Type B pancreatic cell (in vitro differentiated cells): ENCODE measurements at places on chromosomes 6 and 20. TPM values are rescaled to one million over a fixed set of nuclear protein-coding genes. Genes with fewer than 3 reads are reported as not detected.

C20orf144 gene
- total RNA-seq, result 0.29 and 0.82 TPM in 2 replicates

SRSF12 gene
- 3.9 and 10.5 TPM in 2 replicates for total RNA-seq

KCNK5 gene
- total RNA-seq, result 7.6 and 10.1 TPM in 2 replicates

OPRM1 gene
- total RNA-seq, result not detected in 2 replicates

HSD17B8 gene
- total RNA-seq, result 13.9 and 15.7 TPM in 2 replicates

CD40 gene
- 0.40 and 1.5 TPM in 2 replicates for total RNA-seq

ZBTB46 gene
- 9.8 and 13.6 TPM in 2 replicates for total RNA-seq

DCDC2 gene
- 5.5 and 8.7 TPM in 2 replicates for total RNA-seq

FILIP1 gene
- 2.0 and 5.0 TPM in 2 replicates for total RNA-seq

GSTA1 gene
- total RNA-seq, result 175 and 247 TPM in 2 replicates

DNA sequence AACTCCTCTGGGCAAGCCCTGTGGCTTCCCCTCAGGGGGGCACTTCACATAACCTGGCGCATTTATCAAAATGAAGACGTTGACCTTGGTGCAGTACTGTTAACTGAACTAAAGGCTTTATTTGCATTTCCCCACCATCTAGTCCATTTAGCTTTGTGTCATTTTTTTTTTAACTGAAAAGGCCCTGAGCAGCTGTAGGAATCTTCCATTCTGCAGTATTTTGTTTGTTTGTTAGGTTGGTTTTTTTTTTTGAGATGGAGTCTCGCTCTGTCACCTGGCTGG, 10.7 kb downstream of the TMEM181 start:
- DNase-seq, result no peak
- H3K27me3 ChIP-seq, result no peaks in the 10 kb centered on the region
- no peak overlapping the region for H3K4me3 ChIP-seq
- H3K36me3 ChIP-seq, result peaks cover 8% of the 10 kb centered on the region
- H3K27ac ChIP-seq, result peak overlapping the region; percentile 16

DNA sequence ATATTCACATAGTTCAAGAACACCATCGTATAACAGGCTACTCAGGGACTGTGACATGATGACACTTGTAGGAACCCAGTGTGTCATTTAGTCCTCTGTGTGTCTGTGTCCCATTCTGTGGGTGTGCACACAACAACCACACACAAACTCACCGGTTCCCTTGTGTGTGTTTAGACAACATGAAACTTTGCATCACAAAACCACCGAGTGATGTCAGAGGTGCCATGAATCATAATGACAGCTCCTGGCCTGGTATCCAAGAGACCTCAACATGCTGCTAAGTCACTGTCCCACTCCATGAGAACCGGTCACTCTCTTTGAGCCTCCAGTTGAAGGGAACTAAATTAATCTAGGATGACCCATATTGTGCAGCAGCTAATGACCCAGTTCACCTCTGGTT, 421.3 kb downstream of the PREX1 start:
- H3K36me3 ChIP-seq, result no peaks in the 10 kb centered on the region
- DNase-seq, result no peak
- H3K4me3 ChIP-seq, result no peak overlapping the region
- peaks cover 17% of the 10 kb centered on the region for H3K27me3 ChIP-seq

GRCh38 chr20:34150306-34151000, 38.4 kb upstream of the EIF2S2 start:
- H3K4me1 ChIP-seq, result peaks cover 39% of the 10 kb centered on the region
- no peaks in the 10 kb centered on the region for H3K36me3 ChIP-seq
- no peak overlapping the region for H3K27ac ChIP-seq
- H3K27me3 ChIP-seq, result peaks cover 10% of the 10 kb centered on the region
- no peak overlapping the region for H3K4me3 ChIP-seq
- no peak for DNase-seq

- no peaks in the 10 kb centered on the region for H3K36me3 ChIP-seq
- H3K27ac ChIP-seq, result no peak overlapping the region
- H3K27me3 ChIP-seq, result peaks cover 41% of the 10 kb centered on the region
- no peak overlapping the region for H3K4me3 ChIP-seq
- no peak for DNase-seq
- no peaks in the 10 kb centered on the region for H3K4me1 ChIP-seq
Observed at GRCh38 chr6:98816799-98817198, 17.6 kb upstream of the POU3F2 start.

DNA sequence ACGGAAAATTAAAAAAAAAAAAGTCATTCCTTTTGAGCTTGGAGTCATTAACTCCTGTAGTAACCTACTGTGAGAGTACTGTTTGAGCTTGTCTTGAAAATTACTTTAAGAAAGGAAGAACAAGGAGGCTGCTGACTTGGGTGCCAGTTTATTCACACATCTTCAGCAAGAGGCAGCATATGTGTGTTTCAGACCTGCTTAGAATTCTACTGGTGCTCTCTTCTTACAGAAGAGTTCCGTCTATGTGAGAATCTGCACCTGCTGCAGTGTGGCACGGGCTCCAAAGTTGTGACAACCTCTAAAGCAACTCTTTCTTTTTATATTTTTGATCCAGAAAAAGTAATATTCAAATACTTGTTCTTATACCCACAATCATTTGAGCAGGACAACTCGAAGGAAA, 117.4 kb upstream of the SOX4 start:
- no peaks in the 10 kb centered on the region for H3K27me3 ChIP-seq
- peaks cover 18% of the 10 kb centered on the region for H3K4me1 ChIP-seq
- peaks cover 4% of the 10 kb centered on the region for H3K36me3 ChIP-seq
- no peak for DNase-seq
- no peak overlapping the region for H3K4me3 ChIP-seq
- no peak overlapping the region for H3K27ac ChIP-seq

DNA sequence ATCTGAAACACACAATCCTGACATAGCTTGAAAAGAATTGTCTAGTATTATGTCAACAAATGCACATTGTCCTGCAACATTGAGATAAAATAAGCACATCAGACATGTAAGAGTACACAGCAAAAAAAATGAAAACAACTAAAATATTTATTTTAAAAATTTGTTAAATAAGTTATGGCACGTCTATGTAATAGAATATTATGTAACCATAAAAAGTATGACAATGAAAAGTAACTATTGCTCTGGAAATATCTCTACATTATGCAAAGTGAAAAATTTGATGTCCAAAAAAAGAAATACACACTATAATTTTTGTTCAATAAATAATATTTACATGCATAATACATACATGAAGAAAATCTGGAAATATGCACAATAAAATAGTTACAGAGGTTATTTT, 9.3 kb upstream of the ID4 start:
- H3K4me3 ChIP-seq, result no peak overlapping the region
- H3K4me1 ChIP-seq, result no peaks in the 10 kb centered on the region
- no peak overlapping the region for H3K27ac ChIP-seq
- H3K36me3 ChIP-seq, result no peaks in the 10 kb centered on the region
- no peaks in the 10 kb centered on the region for H3K27me3 ChIP-seq

- peak overlapping the region; percentile 48 for H3K27ac ChIP-seq
- no peak overlapping the region for H3K4me3 ChIP-seq
- peaks cover 3% of the 10 kb centered on the region for H3K36me3 ChIP-seq
- H3K27me3 ChIP-seq, result no peaks in the 10 kb centered on the region
Observed at GRCh38 chr6:1758076-1758679, 148.5 kb downstream of the FOXC1 start.

DNA sequence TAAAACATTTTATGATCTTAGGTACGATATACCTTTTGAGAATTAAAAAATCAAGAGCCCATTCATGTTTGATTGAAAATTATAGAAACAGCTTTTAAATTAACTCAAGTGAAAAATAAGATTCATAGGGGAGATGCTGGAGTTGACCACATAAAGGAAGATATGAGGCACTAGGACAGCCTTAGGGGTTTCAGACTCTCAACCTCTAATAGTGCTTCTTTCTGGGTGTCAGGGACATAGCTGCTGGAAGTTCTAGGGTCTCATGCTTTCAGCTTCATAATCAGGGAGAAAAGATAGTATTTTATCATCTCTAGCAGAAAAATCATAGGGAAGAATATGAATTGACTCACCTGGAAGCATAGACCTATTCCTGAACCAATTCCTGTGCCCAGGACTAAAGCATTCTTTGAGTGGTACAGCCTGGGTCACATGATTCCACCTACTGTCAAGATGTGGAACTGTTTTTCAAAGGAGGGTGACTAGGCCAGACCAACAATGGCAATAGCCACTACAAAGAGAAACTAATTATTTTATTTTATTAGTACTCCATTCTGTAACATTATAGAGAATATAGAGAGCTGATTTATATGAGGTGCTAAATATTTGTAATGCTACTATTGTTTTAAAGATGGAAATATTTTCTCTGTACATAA, 27.8 kb upstream of the CENPW start:
- no peaks in the 10 kb centered on the region for H3K4me1 ChIP-seq
- no peak for DNase-seq
- no peaks in the 10 kb centered on the region for H3K27me3 ChIP-seq
- no peak overlapping the region for H3K4me3 ChIP-seq
- H3K36me3 ChIP-seq, result no peaks in the 10 kb centered on the region

- no peaks in the 10 kb centered on the region for H3K4me1 ChIP-seq
- H3K4me3 ChIP-seq, result no peak overlapping the region
- peaks cover 4% of the 10 kb centered on the region for H3K27me3 ChIP-seq
- H3K36me3 ChIP-seq, result peaks cover 4% of the 10 kb centered on the region
Observed at GRCh38 chr6:130697995-130698535, 129.1 kb upstream of the SMLR1 start.

DNA sequence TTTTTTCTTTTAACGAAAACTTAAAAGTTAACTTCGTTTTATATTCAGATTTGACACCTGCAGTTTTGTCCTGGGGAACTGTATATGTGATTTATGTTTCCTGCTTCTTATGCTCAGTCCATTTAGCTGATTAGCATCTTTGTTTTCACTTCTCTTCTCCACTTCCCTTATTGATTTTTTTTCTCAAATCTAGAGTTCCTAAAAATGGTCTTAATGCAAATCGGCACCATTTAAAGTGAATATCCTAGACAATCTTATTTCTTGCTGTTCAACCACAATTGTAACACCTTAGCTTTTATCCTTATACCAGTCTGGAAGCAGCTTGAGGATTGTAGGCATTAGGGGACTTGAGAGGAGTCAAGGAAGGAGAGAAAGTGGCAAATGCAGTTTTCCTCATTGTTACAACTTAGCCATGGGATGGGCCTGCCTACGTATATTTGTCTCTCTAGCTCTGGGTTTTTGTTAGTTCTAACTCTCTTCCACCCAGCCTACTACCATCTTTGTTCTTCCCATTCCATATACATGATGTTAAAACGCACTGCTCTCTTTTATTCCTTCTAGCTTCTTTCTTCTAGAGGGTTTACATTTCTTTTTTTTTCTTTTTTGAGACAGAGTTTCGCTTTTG, 8.5 kb downstream of the QRSL1 start:
- no peak overlapping the region for H3K27ac ChIP-seq
- no peak overlapping the region for H3K4me3 ChIP-seq
- H3K36me3 ChIP-seq, result peaks cover 38% of the 10 kb centered on the region

GRCh38 chr6:107021446-107022185, 6.4 kb upstream of the MTRES1 start:
- no peak for DNase-seq
- H3K4me1 ChIP-seq, result no peaks in the 10 kb centered on the region
- no peaks in the 10 kb centered on the region for H3K36me3 ChIP-seq
- H3K27me3 ChIP-seq, result no peaks in the 10 kb centered on the region
- H3K4me3 ChIP-seq, result no peak overlapping the region
- peak overlapping the region; percentile 39 for H3K27ac ChIP-seq

- peaks cover 36% of the 10 kb centered on the region for H3K36me3 ChIP-seq
- H3K27ac ChIP-seq, result no peak overlapping the region
- H3K27me3 ChIP-seq, result no peaks in the 10 kb centered on the region
- H3K4me1 ChIP-seq, result no peaks in the 10 kb centered on the region
- DNase-seq, result no peak
Observed at GRCh38 chr6:89689732-89690131, 51.2 kb upstream of the LYRM2 start.

GRCh38 chr20:48292806-48293205, 507.5 kb upstream of the SULF2 start:
- H3K36me3 ChIP-seq, result no peaks in the 10 kb centered on the region
- H3K4me3 ChIP-seq, result no peak overlapping the region
- no peak overlapping the region for H3K27ac ChIP-seq
- H3K27me3 ChIP-seq, result peaks cover 22% of the 10 kb centered on the region
- H3K4me1 ChIP-seq, result peaks cover 38% of the 10 kb centered on the region

- no peaks in the 10 kb centered on the region for H3K36me3 ChIP-seq
- no peak for DNase-seq
- H3K27ac ChIP-seq, result no peak overlapping the region
- H3K4me3 ChIP-seq, result no peak overlapping the region
- peaks cover 7% of the 10 kb centered on the region for H3K4me1 ChIP-seq
Observed at GRCh38 chr6:18707714-18708439, 320.7 kb downstream of the RNF144B start.

GRCh38 chr6:11323666-11324452, 91.4 kb upstream of the NEDD9 start:
- peaks cover 3% of the 10 kb centered on the region for H3K27me3 ChIP-seq
- peaks cover 15% of the 10 kb centered on the region for H3K4me1 ChIP-seq
- no peak overlapping the region for H3K27ac ChIP-seq
- DNase-seq, result no peak

GRCh38 chr6:167247814-167248595, 43.1 kb upstream of the UNC93A start:
- peaks cover 13% of the 10 kb centered on the region for H3K4me1 ChIP-seq
- no peak overlapping the region for H3K27ac ChIP-seq
- peaks cover 8% of the 10 kb centered on the region for H3K27me3 ChIP-seq
- no peak for DNase-seq
- H3K4me3 ChIP-seq, result no peak overlapping the region
- H3K36me3 ChIP-seq, result no peaks in the 10 kb centered on the region

DNA sequence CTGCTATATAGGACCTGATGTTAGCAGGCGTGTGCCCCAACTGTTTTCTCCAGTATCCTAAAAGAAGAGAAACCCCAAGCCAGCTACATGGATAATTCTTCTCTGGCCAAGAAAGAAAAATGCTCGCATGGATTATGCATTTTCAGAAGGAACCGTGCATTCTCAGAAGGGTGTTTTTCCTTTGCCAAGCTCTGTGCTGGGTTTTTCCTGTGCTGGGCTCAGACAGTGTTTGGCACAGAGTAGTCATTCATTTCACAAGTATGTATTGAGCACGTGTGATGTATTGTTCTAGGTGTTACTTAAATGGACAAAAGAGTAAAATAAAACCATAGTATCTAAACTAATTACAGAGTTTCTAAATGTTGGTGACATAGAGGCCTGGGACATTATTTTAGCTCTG, 62.7 kb upstream of the ZNF133 start:
- H3K4me1 ChIP-seq, result peaks cover 37% of the 10 kb centered on the region
- peak overlapping the region; percentile 72 for H3K27ac ChIP-seq
- H3K4me3 ChIP-seq, result peak overlapping the region; percentile 39
- no peaks in the 10 kb centered on the region for H3K36me3 ChIP-seq

GRCh38 chr20:50690650-50691572, at the start of gene RIPOR3:
RIPOR3 (minus strand) TSS chr20:50691542; CDS start chr20:50691128, 414 bp downstream.
- peak within 1 kb of the TSS; percentile 80 for H3K27ac ChIP-seq
- no peaks in the 10 kb centered on the region for H3K36me3 ChIP-seq
- no peak for DNase-seq
- H3K4me3 ChIP-seq, result peak within 1 kb of the TSS; percentile 83
- H3K27me3 ChIP-seq, result peaks cover 28% of the 10 kb centered on the region

GRCh38 chr6:141552463-141552862, 580.3 kb upstream of the GJE1 start:
- H3K27me3 ChIP-seq, result no peaks in the 10 kb centered on the region
- peak overlapping the region; percentile 9 for H3K4me3 ChIP-seq
- peaks cover 8% of the 10 kb centered on the region for H3K4me1 ChIP-seq
- H3K27ac ChIP-seq, result peak overlapping the region; percentile 37
- H3K36me3 ChIP-seq, result peaks cover 11% of the 10 kb centered on the region
